ENCODE measurements at places on chromosomes 4 and X.
A peak's percentile ranks its signal among the peaks of the same experiment; 100 is the strongest.

- DNase-seq: no peak
Observed at GRCh38 chr4:108519911-108520601, 100.3 kb upstream of the RPL34 start.

DNA sequence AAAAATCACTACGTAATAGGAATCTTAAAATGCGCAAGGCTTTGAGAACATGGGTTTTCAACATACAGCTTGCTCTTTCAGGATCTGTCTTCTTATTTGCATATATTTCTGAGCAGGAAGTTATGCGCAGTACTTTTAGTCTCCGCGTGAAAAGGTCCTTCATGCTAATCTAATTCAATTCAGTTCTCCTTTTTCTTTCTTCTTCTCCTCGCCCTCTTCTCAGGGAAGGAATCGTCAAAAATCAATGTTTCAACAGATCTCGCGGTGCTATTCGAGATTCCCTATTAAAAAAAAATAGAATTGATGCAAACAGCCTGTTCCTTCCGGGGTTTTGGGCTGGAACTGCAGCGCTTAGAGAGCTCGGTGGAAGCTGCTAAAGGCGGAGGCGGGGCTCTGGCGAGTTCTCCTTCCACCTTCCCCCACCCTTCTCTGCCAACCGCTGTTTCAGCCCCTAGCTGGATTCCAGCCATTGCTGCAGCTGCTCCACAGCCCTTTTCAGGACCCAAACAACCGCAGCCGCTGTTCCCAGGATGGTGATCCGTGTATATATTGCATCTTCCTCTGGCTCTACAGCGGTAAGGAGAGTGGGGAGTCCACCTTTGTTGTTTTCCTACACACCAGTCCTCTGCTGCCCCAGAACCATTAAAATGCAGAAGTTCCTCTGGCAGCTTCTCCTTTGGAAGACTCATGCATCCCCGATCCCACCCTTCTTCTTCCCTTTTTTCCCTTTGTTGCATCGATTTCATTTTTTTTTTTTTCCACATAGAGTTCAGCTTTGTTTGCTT is at the start of the genes HMGN5 and SH3BGRL:
Gene HMGN5, minus strand, starts transcription at position 243 of the 785 bp plus-strand sequence. CDS start 80,364 bp downstream, outside the sequence.
Gene SH3BGRL, plus strand, starts transcription at position 432 of the 785 bp plus-strand sequence. Its CDS starts 99 bp downstream, at position 531.
- peak; percentile 59 for DNase-seq

GRCh38 chr4:3789587-3789986 is 23.4 kb downstream of the ADRA2C start:
- DNase-seq: no peak

DNA sequence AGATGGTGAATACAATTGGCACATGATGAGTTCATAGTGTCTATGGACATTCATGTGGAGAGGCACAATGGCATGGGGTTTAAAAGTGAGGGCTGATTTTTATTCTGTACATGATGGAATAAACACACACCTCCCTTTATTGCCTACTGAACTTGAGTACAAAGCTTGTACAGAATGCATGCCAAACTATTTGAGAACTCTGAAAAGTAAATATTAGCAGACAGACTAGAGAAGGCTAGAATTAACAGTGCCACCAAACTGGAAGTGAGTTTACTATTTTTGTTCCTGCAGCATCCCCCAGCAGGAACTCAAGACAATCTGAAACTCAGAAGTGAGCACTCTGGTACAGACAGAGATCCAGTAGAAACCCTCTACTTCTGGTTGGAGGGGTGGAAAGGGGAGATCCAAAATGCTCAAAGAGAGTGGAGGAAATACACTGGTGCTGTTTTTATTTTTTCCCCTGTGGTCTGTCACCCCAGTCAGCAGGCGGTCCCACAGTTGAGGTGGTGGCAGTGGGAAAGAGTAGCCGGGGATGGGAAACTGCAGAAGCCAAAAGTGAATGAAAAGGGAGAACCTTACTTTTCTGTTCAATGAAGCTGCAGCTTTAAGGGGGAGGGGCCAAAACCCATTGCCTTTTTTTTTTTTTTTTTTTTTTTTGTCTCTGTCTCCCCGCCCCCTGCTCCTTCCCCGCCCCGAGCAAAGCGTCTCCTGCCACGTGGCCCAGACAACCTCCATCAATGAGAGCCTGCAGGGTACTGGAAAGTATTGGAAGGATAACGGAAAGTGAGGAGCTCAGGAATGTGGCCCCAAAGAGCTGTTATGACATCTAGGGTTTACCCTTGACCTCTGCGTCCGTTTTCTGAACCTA is 20.5 kb downstream of the AKAP4 start:
- no peak for DNase-seq

GRCh38 chr4:86641516-86642090 is 47.5 kb downstream of the PTPN13 start:
- no peak for DNase-seq

GRCh38 chrX:64204701-64205440 is 637 bp downstream of the AMER1 start:
- peak; percentile 18 for DNase-seq

- no peak for DNase-seq
Observed at GRCh38 chr4:146507632-146508031, 14.1 kb downstream of the SLC10A7 start.

- DNase-seq: no peak
Observed at GRCh38 chr4:143372093-143372915, 35.6 kb downstream of the GAB1 start.

DNA sequence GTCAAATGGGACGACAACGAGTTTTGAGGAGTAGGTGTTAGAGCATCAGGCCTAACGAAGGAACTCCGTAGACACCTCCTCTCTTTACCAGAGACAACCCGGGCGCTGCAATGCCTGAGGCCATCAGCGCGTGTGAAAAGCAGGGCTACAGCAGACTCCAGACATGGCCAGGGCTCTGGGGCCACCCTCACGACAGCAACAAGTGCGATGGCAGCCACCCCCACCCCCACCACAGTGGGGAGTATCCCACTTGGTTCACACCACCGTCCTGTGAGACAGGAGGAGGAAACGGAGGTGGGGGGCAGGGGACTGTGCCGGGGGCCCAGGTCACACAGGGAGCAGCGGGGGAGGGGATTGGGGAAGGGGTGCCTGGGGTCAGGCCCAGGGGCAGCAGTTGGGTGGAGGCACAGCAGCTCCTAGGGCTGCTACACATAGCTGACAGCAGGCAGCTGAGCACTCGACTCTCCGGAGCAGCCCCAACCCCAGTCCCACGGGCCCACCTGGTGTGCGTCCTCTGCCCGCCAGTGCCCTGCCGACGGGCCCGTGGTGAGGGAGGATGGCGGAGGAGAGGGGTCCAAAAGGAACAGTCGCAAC is 8.5 kb downstream of the LRPAP1 start:
- peak; percentile 4 for DNase-seq

DNA sequence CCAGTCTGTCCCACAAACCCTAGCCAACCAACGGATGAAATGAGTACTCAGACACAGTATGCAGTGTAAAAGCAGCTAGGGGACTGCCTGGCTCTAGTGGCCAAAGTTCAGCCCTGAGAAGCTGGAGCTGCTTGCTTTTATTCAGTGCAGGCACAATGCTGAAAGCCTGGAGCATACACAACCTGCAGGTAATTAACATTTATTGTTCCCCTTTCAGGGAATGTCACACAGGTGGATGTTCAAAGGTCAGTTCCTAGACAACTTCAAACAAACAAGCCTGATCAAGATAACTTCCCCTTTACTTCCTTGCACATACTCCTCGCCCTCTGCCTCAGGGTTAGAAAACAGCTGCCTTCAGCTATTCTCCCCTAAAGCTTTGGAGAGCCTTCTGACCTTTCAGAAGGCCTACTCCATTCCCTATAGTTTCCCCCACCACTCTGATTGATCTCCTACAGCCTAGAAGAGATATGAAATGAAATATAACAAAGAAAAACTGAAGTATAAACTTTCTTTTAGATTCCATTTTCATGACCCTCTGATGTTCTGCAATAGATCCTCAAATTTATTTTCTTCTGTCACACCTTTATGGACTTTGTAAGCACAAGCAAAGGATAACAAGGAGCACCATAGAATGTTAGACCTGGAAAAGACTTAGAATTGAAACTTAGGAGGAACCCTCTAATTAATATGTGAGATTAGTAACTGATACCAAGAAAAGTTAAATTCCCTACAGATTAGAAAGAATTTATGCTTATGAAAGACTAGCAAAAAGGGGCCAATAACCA is 6.8 kb upstream of the DCAF8L1 start:
- no peak for DNase-seq

GRCh38 chr4:28226962-28227361 is 1366.3 kb downstream of the STIM2 start:
- DNase-seq: no peak

DNA sequence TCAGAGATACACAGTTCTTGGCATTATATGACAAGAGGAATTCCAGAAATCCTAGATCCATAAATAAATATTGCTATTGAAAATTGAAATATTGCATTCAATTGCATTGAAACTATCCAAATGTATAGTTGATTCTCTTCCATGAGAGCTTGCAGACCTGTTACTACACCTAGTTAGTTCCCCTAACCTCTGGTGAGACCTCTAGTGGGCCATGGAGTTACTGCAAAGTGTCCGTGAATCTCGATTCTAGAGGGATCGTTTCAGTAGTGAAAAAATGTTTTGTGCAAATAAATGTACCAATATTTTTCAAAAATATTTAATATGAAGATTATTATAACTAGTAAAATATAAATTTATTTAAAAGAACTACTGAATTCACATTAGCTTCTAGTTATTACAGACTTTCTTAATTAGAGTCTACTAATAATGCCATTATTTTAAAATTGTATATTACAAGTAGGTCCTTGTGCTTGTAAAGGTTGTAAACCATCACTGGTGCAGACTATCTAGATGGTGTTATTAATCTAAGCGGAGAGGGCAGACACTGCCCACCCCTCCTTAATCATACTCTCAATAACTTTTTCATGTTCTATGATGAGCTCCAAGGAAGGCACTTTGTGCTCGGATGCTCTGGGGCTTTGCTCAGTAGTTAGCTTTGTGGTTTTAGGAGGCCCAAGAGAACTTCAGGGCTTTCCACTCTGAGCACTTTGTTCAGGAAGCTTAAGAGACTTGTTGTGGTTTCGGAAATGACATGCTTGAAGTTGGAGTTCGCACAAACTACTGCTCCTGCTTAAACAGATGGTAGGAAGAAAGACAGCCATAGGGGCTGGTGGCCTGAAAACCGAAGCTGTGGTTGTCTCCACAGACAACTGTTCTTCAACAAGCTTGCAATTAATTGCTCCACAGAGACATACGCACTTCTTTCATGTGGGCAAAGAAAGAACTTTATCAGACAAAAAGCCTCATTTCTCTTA is 42.8 kb downstream of the IL21 start:
- DNase-seq: peak; percentile 60

DNA sequence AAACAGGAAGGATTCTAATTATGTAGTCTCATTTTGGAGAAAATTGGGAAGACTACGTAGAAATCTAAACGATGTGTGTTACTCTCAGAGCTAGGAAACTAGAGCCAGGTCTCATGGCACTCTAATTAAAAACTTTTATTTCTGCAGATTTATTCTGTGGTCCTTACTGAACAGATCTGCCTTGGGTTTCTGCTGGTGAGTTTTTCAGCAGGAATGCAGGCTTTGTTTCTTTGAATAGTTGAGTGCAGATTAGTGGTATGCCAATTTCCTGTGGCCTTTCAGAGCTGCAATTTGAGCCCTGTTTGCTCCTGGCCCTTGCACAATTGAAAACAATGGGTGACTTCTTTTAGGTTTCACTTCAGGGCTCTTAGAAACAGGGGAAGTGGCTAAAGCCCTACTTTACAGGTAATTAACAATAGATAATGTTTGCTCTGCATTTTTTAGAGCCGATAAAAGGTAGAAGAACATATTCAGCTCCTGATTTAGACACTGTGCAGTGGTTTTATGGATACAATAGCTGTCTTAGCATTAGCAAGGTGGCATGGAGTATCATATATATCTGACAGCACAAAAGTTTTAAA is 21.8 kb downstream of the SPRY1 start:
- DNase-seq: peak; percentile 35

DNA sequence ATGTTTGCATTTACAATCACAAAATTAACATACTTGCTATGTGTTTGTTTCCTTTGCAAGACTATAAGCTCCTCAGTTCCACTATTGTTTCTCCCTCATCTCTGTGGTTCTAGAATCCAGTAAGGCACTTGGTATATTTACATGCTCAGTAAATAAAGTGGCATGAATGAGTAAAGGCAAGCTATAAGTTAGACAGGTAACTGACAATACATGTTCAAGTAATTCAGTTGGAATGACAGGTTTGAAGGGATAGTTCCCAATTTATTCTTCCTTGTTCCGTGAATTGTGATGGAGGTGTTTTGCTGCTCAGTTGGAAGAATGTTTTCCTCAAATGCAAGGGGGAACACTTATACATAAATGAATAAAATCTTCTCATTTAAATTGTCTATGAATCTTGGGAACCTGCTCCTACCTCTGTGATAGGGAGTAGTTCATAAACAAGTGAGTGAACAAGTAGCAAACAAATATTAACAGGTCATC is 54.1 kb upstream of the DHX15 start:
- no peak for DNase-seq

- DNase-seq: no peak
Observed at GRCh38 chrX:20231598-20231997, 35.1 kb downstream of the RPS6KA3 start.

DNA sequence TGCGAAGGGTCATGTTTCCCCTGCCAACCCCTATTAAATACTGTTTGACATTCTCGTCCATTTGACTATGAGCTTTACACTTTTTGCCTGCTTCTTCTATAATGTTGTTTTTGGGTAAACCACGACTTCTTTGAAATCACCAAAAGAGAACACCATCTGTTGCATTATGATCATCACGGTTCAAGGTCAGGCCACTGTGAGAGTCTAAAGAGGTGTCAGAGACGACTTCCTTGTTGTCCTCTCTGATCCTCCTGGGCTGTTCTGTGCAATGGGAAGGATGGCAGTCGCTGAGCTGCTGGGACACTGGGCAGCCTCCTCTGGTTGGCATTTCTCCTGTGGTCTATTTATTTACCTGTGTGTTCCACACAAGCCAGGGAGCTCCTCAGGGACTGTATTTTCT is 137.5 kb downstream of the RASL11B start:
- no peak for DNase-seq

- no peak for DNase-seq
Observed at GRCh38 chr4:93646233-93646930, 182.2 kb upstream of the ATOH1 start.

GRCh38 chr4:15158406-15159091 is 156.3 kb downstream of the CPEB2 start:
- DNase-seq: no peak

- no peak for DNase-seq
Observed at GRCh38 chr4:47837908-47838294, at the start of gene CORIN. Gene CORIN (minus strand): TSS chr4:47838067. CDS start chr4:47837949, 118 bp downstream.

DNA sequence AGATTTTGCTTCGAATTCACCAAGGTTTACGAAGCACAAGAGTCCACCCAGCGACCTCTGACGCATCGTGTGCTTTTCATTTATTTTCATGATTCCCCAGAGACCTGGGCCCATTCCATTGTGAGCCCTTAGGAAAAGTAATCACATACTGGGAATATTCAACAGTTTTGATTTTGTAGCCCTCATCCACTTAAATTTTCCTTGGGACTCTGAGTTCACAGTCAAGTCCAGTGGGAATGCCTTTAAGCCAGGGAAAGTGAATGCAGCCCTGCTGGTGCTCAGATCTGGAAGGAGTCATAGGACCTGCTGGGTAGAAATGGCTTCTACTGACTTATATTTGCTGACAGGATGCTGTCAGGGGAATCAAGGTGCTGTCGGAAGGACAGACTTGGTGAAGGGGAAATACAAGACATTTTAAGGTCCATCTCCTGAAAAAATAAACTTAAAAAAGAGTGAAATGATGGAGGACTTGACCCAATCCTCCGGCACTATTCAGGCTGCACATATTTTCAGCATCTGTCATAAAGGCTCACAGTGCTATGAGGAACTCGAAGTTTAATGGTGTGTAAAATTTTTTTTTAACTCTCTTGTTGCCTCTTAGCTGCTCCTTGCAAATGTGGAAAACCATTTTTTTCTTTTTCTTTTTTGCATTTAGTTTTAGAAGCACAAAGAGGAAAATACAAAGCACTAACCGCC is 204.9 kb downstream of the MID1 start:
- no peak for DNase-seq

GRCh38 chrX:79366873-79367749 is at the start of gene ITM2A:
Gene ITM2A (minus strand): TSS chrX:79367334. CDS start chrX:79367215, 119 bp downstream.
- peak; percentile 31 for DNase-seq
